ENCODE measurements at places on chromosomes 3 and 15. TPM values are rescaled to one million over a fixed set of nuclear protein-coding genes. Genes with fewer than 3 reads are reported as not detected.

GRCh38 chr3:99783011-99783573 lies 34.6 kb upstream of the CMSS1 start:
- no peaks in the 10 kb centered on the region for H3K36me3 ChIP-seq
- no peaks in the 10 kb centered on the region for H3K4me1 ChIP-seq
- no peak overlapping the region for H3K4me3 ChIP-seq

GRCh38 chr15:31352911-31353811 lies 26.5 kb downstream of the KLF13 start:
- H3K36me3 ChIP-seq = peaks cover 73% of the 10 kb centered on the region
- no peaks in the 10 kb centered on the region for H3K27me3 ChIP-seq
- peak overlapping the region; percentile 93 for H3K27ac ChIP-seq
- no peak for DNase-seq
- peaks cover 98% of the 10 kb centered on the region for H3K4me1 ChIP-seq

GRCh38 chr15:45667002-45667401 lies 32.2 kb downstream of the SQOR start:
- peaks cover 72% of the 10 kb centered on the region for H3K36me3 ChIP-seq
- H3K27ac ChIP-seq = no peak overlapping the region
- no peak overlapping the region for H3K4me3 ChIP-seq

GRCh38 chr15:95843241-95843910 lies 487.1 kb upstream of the NR2F2 start:
- H3K27ac ChIP-seq = no peak overlapping the region
- H3K4me3 ChIP-seq = no peak overlapping the region
- H3K36me3 ChIP-seq = no peaks in the 10 kb centered on the region
- no peaks in the 10 kb centered on the region for H3K27me3 ChIP-seq
- H3K4me1 ChIP-seq = peaks cover 34% of the 10 kb centered on the region

DNA sequence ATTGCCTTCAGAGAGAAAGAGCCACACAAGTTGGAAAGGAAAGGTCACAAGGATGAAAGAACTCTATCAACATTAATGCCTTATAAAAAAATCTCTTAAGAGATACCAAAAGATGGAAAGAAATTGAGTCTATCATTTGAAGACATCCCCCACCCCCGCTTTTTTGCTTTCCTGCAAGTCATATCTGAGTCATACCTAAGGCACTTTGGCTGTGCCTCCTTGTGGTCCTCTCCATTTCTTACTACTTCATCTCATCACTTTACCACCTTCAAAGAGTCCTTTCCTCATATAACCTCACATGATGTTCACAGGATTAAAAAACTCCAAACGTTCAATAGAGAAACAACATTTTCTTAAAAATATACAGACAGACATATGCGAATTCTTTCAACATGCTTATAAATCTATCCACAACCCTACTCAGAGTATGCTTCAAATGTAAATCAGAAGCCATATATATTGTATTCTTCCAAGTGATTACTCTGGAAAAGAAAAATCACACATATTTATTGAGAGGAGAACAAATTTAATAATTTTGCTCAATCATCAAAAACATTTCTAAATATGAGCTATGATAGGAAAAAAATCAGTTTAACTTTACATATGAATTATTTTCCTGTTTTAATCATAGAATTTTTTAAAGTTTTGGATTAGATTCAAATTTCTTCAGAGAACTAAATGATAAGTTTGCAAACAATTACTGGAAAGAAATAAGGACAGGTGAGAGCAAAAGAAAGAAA lies 1003.9 kb upstream of the CFAP20DC start:
- peaks cover 65% of the 10 kb centered on the region for H3K4me1 ChIP-seq
- H3K36me3 ChIP-seq = peaks cover 26% of the 10 kb centered on the region
- H3K27ac ChIP-seq = peak overlapping the region; percentile 55
- no peaks in the 10 kb centered on the region for H3K27me3 ChIP-seq

GRCh38 chr3:23999012-23999641 lies 54.0 kb downstream of the NR1D2 start:
- peak; percentile 67 for DNase-seq
- peaks cover 4% of the 10 kb centered on the region for H3K27me3 ChIP-seq
- no peaks in the 10 kb centered on the region for H3K36me3 ChIP-seq

Gene DNAH12
- 0.05 TPM for total RNA-seq

Gene ZNF774
- total RNA-seq = 1.0 TPM

Gene KCNMB3
- 1.3 TPM for total RNA-seq

Data from activated CD4-positive, alpha-beta memory T cell treated with anti-CD3 and anti-CD28 coated beads, Interleukin-2, amount 10 ng/mL, durations not matched to agents 7 days and 5 days (primary cell).